Right renal pelvis (tissue), 4 donors: ENCODE measurements at places on chromosomes 16 and 17.

- DNase-seq = no peak
Measured at GRCh38 chr17:17987901-17988300, 15.2 kb downstream of the DRC3 start.

DNA sequence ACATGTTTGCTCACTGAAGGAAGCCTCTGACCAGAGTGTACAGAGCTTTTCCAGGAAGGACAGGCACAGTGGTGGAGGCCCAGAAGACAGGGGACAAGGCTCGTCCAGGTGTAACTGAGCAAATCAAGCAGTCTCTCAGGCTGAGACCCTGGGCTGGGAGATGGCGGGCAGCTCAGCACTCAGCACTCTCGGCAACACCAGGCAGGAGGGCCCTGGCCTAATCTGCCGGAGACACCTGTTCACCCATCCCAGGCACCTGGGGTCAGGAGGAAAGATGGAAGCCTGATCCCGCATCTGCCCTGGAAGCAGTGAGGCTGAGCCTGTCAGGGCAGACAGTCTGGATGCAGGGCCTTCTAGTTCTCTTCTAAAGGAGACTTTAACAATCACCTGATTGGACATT lies 4.8 kb downstream of the RASL10B start:
- no peak for DNase-seq

GRCh38 chr17:9050801-9051401 lies 29.6 kb downstream of the NTN1 start:
- no peak for DNase-seq

GRCh38 chr17:1413281-1413791 lies 13.3 kb upstream of the YWHAE start:
- no peak for DNase-seq

GRCh38 chr17:6857336-6857735 lies 25.8 kb upstream of the TEKT1 start:
- no peak for DNase-seq

DNA sequence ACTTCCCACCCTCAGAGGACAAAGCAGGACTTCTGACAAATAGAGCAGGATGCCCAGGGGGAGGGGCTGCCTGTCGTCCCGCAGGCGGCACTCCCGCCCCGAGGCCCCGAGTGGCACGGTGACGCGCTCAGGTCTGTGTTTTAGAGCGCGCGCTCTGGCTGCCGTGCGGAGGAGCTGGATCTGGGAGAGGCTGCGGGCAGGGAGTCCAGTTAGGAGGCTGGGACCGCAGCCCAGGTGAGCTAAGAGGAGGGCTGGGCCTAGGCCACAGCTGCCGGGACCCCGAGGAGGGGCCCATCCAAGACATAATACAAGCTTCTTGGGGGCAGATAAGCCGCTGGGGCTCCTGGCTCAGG lies 6.4 kb downstream of the DOC2A start:
- no peak for DNase-seq

- no peak for DNase-seq
Measured at GRCh38 chr17:15945527-15946191, 729 bp downstream of the ADORA2B start.

DNA sequence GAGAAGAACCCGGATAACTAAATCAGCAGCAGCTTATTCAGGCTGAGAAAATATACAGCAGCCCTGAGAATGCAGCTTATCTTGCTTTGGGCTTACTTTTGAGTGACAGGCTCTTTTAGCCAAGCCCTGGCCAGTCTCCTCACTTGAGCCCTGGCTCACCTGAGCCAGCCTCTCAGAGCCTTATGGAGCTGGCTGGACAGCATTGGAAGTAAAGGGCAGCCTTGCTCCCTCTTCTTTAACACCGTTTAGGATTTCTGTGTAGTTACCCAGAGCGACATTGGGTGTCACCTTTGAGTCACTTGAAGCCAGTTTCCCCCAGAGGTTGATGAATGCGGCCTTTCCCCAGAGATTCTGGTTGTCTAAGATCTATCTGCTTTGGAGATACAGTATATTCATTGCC lies 7.7 kb upstream of the NPIPB2 start:
- no peak for DNase-seq

GRCh38 chr16:27452569-27453493 lies 50.9 kb downstream of the IL21R start:
- no peak for DNase-seq

- DNase-seq = no peak
Measured at GRCh38 chr17:13582776-13583547, 18.8 kb downstream of the HS3ST3A1 start.

DNA sequence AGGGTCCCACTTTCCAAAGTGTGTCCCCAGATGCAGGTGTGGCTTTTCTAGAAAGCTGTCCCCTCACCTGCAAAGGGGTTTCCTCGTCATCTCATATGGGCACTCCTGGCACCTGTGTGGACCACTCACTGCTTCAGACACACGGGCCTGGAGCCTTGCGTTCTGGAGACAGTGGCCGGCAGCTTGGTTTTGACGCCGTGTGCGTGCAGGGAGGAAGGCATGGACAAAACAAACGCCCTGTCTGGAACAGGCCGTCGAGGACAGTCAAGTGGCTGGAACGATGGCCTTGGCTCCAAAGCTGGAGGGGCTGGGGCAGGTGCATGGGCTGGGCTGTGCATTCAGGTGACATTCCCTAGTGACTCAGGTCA lies 13.0 kb upstream of the C16orf95 start:
- DNase-seq = no peak

GRCh38 chr17:73364155-73364522 lies 52.3 kb upstream of the CDC42EP4 start:
- no peak for DNase-seq

DNA sequence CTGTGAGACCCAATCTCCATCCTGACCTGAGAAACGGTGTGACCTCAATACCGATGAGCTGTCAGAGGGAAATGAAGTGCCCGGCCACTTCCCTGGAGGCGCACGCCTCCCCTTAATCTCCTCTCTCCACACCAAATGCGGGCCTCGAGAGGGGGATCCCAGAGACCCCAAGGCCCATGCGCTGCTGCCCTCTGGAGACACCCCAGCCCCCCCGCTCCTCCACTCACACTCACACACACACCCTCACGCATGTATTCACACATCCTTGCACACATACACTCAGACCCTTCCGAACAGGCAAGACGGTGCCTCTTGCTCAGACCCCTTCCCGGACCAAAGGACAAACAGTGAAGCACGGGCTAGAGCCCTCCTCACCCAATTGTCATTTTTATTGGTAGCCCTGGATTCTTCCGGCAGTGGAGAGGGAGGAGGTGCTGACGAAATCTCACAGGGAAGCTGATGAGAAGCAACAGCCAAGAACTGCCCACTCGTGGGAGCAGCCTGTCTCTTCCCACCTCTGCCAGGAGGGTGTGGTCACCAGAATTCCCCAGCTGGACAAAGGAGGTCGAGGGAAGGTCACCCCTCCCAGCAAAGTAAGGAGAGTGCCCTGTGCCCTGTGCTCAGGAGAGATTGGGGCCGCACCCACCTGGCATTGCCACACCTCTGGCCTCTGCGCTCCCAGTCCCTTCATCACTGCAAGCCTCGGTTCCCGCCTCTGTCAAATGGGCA lies 136.0 kb upstream of the TNRC6C start:
- no peak for DNase-seq

- no peak for DNase-seq
Measured at GRCh38 chr17:18246880-18247612, 11.5 kb downstream of the FLII start.

DNA sequence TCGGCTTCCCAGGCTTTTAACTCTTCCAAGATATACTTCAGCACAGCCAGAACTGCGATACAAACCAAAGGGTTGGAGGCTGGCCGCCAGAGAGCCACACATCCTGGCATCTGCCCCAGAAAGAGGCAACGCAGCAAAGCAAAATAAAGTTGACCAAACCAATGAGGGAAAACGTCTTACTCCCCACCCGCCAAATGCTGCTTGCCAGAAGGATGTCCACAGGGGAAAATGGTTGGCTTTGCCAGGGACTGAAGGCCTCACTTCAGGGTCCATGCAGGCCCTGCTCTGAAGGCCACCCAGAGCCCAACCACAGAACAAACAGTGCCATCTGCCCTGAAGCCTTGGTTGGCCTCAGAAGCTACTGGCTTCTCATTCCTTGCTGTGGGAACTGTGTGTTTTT lies 15.0 kb downstream of the CACNG1 start:
- no peak for DNase-seq

DNA sequence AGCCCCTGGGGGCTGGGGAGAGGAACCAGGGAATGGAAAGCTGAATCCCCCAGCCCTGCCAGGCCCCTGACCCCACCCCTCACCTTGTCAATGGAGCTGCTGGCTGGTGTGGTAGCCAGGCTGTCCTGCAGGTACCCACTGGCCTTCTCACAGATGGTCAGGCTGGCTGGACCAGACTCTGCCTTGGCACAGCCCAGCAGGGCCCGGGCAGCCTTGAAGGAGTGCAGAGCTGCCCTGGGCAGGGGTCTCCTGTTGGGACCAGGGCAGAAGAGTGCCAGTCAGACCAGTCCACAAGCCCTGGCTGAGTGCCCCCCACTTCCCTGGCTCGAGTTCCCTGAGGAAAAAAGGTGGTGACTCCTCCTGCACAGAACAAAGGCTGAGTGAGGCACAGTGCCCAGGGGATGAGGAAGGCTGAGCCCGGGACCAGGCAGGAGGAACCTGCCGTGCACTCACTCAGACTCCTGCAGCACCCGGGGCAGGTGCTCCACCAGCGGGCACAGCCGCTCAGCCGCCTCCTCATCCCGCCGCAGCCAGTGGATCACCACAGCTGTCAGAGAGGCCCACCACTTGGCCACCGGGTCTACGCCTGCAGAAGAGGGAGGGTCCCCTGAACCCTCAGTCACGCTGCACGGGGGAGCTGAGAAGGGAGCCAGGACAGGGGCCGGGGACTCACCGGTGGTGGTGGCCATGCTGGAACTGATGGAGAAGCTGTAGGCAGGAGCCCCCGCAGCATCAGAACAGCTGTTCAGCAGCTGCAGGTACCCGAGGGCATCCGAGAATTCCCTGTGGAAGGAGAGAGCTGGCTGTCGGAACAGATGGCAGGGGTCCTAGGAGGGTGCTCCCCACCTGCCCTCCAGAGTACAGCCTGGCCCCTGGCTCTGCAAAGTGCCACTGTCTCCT lies 22.4 kb downstream of the SREBF1 start:
- DNase-seq = no peak

GRCh38 chr17:28878981-28879380 lies 18.6 kb downstream of the FLOT2 start:
- DNase-seq = no peak

DNA sequence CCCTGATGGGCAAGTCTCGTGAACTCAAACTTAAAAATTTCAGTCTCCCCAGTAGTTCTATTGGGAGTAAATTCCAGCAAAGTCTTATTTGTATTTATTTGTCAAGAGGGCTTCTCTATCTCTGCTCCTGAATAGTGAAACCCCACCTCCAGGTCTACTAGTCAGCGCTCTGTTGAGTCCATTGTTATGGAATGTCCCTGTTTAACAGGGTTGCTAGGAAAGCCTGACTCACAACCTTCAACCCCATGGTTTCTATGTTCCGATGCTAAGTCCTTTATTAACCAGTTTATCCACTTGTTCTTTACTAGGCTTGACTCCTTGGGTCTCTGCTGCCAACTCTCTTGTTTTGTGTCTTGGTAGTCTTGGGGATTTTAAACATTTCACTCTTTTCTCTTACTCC lies 250.7 kb upstream of the MYOCD start:
- DNase-seq = no peak

DNA sequence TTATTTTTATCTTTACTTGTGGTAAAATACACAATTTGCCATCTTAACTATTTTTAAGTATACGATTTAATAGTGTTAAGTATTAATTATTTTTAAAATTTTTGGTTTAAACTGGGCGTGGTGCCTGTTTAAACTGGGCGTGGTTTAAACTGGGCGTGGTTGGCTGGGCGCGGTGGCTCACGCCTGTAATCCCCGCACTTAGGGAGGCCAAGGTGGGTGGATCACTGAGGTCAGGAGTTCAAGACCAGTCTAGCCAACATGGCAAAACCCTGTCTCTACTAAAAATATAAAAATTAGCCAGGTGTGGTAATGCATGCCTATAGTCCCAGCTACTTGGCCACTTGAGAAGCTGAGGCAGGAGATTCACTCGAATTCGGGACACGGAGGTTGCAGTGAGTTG lies 4.0 kb upstream of the CCDC43 start:
- DNase-seq = no peak

GRCh38 chr16:1936945-1937479 lies 6.0 kb downstream of the MSRB1 start:
- DNase-seq = no peak

- DNase-seq = no peak
Measured at GRCh38 chr17:81148986-81149533, 16.2 kb upstream of the PVALEF start.

GRCh38 chr17:72422505-72423285 lies 301.9 kb downstream of the SOX9 start:
- no peak for DNase-seq

DNA sequence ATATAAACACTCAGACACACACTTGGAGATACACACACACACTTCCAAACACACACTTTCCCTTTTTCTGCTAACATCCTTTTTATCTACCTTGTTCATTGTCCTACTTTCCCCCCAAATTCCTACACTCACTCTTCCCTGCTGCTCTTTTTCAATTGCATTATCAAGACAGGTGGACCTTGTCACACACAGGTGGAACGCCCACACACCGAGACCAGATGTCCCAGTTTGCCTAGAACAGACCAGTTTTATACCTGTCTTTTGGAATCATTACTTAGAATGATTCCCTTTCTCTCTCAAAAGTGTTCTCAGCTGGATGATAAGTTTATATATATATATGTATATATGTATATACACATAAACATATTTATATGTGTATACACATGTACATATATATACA lies 50.7 kb upstream of the ARHGAP44 start:
- no peak for DNase-seq

DNA sequence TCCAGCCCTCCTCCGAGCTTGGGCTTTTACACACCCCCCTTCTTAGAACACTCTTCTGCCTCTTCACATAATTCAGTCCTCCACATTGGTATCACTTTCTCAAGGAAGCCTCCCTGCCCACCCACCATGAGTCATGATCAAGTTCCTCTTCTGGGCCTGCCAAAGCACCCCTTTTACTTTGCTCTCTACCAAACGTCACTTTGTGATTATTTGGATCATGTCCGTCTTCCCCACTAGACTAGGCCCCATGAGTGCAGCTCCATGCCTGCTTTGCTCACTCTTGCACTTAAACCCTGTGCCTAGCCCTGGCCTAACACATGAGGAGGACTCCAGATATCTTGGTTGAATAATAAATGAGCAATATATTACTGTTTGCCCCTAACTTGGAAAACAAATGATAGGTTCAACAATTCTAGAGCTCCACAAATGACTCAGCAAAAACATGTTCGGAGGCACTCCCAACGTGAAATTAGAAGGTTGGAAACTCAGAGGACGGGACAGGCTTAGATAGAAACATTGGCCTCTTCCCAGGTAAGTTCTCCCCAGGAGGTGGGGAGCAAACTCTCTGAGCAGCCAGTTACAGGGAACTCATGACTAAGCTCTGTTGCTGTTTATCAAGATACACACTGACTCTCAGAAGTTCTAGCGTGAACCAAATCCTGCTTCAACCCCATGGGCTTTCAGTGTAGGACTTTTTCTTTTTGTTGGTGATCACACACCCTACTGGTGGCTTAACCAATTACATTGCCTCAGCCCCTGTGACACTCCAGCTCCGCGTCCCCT lies 28.3 kb downstream of the G6PC1 start:
- DNase-seq = no peak
